Activated CD4-positive, alpha-beta memory T cell treated with anti-CD3 and anti-CD28 coated beads for 36 hours (primary cell): ENCODE measurements at places on chromosomes 6 and 20.
A peak's percentile ranks its signal among the peaks of the same experiment; 100 is the strongest.

GRCh38 chr6:34462551-34462971 is 3.3 kb upstream of the PACSIN1 start:
- no peak for DNase-seq

- DNase-seq: no peak
Observed at GRCh38 chr6:33279971-33280511, 3.1 kb downstream of the B3GALT4 start.

GRCh38 chr6:39072830-39073229 is 24.2 kb downstream of the GLP1R start:
- no peak for DNase-seq

DNA sequence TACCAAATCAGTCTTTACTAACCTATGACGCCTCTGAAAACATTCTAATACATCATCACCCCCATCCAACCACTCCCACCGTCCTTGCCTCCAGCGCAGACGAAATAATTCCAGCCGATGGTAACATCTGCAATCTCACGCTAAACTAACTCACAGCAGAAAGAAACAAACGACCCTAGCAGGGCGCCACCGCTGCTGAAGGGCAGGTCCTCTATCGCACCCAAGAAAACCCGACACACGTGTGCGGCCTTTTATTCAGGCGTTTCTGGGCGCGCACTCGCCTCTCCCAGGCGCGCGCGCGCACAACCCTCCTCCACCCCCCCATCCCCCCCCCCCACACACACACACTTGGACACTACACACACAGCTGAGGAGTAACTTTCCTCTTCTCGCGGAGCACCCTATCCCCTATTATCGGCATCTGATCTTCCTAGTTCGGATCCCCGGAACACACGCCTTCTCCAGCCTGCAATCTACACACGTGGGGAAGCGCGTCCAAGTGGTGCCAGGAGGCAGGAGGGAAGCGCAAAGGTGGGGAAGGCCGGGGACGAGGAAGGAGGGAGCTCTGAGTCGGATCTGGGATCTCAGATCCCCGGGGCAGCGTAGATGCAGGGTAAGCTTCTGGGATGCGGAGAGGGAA is 1.4 kb downstream of the GFOD1 start:
- peak; percentile 46 for DNase-seq

DNA sequence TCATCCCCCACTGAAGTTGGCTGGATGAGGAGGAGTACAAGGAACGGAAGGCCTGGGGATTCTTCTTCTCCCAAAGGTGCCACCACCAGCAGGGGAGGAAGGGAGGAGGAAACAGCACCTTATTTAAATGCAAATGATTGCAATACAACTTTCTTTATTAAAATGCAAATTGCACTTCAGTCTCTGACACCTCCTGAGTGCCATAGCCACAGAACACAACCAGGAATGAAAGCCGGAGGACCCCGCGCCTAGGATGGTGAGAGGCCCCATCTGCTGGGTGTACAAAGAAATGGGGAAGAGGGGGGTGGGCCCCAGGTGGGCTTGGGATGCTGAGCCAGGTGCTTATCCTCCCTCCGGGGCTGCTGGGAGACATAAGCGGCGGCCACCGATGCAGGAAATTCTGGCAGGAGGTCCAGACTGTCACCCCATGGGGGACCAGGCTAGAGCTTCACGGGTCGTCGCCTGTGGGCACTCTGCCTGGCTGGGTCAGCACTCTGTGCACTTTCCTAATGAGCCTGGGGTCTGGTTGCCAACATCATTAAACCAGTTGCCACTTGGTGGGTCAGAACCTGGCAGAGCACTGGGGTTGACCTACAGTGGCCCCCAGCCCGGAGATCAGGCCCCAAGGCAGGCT is 154.2 kb upstream of the MLN start:
- DNase-seq: no peak
